ENCODE measurements at places on chromosomes 6 and 20. TPM values are rescaled to one million over a fixed set of nuclear protein-coding genes. Genes with fewer than 3 reads are reported as not detected.

HLA-A gene
- 96.6 TPM for total RNA-seq

WTAP gene
- 91.9 TPM for total RNA-seq

GHRH gene
- total RNA-seq, result not detected

GRCh38 chr6:28980137-28980851 is 24.8 kb downstream of the ZNF311 start:
- no peak for DNase-seq

DNA sequence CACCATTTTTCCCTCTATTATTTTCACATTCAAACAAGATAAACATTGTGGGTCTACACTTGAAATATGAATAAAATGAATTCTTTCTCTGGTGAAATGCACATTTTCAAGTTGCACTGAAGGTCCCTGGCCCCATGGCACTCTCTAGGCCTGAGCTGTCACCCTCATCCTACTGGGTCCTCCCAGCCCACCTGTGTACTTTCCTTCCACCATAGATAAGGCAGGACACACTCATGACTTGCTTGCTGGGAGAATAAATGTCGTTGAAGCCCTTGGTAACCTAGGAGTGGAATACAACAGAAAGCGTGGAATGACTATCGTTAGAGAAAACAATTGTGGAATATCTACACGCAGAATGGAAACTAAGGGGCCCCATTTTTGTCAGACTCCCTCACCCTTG is 101.0 kb upstream of the QKI start:
- no peak for DNase-seq

DNA sequence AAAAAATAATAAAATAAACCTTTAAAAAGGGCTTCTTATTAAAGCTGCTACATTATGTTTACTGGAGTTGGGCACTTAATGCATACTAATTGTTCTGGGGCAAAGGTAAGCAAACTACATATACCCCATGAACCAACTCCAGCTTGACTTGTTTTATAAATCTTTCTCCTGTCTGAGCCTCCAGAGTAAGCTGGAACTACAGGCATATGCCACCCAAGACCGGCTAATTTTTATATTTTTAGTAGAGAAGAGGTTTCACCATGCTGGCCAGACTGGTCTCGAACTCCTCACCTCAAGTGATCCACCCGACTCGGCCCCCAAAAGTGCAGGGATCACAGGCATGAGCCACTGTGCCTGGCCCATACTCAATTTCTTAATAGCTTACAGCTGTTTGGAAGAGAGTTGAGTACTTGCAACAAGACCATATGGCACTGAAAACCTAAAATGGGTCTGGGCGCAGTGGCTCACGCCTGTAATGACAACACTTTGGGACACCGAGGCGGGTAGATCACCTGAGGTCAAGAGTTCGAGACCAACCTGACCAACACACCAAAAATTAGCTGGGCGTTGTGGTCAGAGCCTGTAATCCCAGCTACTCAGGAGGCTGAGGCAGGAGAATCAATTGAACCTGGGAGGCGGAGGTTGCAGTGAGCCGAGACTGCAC is 19.9 kb downstream of the ROMO1 start:
- no peak for DNase-seq

ALDH5A1 gene
- total RNA-seq, result 7.7 TPM

PRICKLE4 gene
- total RNA-seq, result 2.4 TPM

DNA sequence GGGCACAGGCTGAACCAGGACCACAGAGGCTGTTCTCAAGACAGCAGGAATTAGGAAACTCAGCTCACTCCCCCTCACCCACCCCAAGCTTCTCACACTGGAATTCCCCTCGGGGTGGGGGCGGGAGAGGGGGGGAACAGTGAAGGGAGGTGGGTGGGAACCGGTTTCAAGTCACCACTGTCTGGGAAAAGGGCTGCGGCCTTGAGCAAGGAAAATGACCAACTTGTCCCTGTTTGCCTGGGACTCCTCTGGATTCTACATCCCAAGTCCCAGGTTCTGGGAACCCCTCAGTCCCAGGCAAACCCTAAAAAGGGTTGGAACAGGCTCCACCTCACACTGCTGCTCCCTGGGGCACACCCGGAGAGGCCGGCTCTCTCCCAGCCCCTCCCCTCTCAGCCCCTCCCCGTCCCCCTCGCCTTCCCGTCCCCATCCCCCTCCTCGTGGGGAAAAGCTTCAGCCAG is 230.7 kb downstream of the TFAP2C start:
- DNase-seq, result peak; percentile 20

DNA sequence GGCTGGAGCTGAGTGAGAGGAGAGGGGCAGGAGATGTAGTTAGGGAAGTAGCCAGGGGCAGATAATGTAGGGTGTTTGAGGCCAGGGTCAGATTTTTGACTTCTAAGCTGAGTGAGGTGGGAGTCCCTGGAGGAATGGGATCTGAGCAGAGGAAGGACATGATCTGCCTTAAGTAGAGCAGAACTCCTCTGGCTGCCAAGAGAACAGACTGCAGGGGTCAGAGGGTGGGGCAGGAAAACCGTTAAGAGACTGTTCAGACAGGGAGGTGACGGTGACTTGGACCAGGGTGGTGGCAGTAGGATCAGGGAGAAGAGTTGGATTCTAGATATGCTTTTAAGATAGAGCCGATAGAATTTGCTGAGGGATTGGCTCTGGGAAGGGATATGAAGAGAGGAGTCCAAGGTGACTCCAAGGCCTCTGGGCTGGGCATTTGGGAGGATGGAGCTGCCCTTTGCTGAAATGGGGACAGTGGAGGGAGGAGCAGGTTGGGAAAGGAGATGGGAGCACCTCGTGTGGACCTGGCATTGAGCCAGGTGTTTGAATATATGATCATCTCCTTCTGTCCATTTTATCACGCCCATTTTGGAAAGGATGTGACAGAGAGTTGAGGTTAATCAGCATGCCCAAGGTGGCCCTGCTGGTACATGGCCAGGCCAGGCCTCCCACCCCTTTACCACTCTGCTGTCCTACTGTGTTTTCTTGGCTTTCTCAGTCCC is 18.8 kb downstream of the EYA2 start:
- no peak for DNase-seq

AKIRIN2 gene
- 30.2 TPM for total RNA-seq

CD83 gene
- 22.1 TPM for total RNA-seq

HAO1 gene
- total RNA-seq, result not detected

Data from skin of body (tissue), 3 donors.